ENCODE measurements at places on chromosomes 5 and 9.
A peak's percentile ranks its signal among the peaks of the same experiment; 100 is the strongest.

- DNase-seq = no peak
Observed at GRCh38 chr5:97163360-97163764, 19.7 kb downstream of the RIOK2 start.

GRCh38 chr5:102229685-102230084 lies 66.4 kb downstream of the SLCO4C1 start:
- DNase-seq = no peak

DNA sequence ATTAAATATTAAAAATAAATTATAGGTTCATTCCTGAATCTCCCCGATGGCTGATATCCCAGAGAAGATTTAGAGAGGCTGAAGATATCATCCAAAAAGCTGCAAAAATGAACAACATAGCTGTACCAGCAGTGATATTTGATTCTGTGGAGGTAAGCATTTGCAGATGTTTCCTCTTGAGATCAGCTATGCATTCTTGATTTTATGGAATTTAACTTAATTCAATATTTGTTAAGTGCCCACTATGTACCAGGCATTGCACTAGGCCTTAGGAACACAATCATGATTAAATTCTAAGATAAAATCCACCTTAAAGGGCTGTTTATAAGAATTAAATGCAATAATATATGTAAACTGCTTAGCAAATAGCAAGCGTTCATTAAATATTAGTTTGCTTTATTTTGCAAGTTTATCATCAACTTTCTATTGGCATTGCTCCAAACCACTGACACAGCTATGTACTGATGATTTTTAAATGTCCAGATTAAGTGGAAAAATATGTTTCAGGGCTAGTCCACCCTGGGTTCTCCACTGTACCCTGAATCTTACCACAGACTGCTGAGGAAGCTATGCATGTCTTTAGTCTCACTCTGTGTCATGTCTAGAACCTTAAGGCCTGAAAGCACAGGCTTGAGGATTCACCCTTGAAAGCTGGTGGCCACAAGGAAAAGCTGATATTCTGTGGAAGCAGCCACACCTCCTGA lies 33.2 kb downstream of the SLC22A4 start:
- no peak for DNase-seq

GRCh38 chr9:97501177-97501971 lies at the start of gene TMOD1:
TSS of gene TMOD1 (plus strand) at chr9:97501666. CDS start at chr9:97524189, 22,523 bp downstream.
- no peak for DNase-seq

DNA sequence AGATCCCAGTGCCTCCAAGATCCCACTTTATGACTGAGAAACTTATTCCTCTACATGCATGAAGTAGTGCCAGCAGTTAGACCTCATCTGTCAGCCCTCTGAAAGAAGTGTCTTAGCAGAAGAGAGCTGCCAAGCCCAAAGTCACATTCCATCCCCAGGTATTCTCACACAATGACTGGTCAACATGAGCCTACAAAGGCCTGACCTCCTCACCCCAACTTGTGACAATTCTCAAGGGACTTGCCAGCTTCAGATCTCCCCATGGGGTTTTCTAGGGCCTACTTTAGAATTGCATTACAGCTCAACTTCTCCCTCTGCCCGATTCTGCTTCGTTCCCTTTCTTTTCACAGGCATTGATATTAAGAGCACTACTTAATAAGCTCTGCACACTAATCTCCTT lies 393.8 kb upstream of the SLC30A5 start:
- DNase-seq = no peak

DNA sequence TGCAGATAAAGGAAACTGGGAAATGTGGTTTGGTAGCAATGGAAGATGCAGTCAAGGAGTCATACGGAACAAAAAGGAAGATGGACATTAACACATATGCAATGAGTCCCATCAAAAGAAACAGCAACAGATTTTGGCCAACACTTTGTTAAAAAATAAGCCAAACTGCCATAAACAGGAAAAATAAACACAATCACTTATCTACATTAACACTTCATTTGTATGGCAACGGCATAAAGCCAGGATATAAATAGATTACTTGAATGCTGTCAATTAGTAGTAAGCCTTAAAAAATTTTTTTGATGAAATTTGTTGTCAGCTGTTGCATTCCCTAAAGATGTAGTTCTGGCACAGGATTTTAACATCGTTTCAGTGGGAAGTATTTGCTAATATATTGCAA lies 190.8 kb downstream of the CDH12 start:
- no peak for DNase-seq

GRCh38 chr5:154345255-154345952 lies 100.4 kb upstream of the SAP30L start:
- DNase-seq = no peak

DNA sequence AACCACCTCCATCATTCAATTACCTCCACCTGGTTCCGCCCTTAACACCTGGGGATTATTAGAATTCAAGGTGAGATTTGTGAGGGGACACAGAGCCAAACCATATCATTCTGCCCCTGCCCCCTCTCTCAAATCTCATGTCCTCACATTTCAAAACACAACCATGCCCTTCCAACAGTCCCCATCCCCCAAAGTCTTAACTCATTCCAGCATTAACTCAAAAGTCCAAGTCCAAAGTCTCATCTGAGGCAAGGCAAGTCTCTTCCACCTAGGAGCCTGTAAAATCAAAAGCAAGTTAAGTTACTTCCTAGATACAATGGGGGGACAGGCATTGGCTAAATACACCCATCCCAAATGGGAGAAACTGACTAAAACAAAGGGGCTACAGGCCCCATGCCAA lies 18.8 kb downstream of the PSIP1 start:
- DNase-seq = no peak

GRCh38 chr5:51159606-51160005 lies 223.6 kb upstream of the ISL1 start:
- DNase-seq = no peak

DNA sequence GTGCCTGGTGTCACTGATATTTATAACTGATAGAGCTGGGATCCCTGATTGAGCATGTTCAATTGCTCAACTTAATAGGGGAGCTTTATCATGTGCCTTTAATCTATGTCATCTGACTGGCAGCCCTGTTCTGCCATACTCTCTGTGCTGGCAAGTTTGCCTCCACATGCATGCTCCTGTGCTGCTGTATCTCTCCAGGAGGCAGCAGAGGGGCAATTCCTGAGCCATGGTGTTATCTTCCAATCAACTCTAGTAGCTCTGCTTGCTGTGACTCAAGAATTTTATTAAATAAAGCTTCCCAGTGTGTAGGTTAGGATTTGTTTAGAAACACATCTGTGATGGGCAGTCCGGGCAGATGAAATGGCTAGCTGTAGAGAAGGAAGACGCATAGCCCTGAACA lies 642.0 kb downstream of the KIF4B start:
- DNase-seq = no peak

GRCh38 chr5:62315376-62316175 lies 9.6 kb downstream of the KIF2A start:
- DNase-seq = no peak

DNA sequence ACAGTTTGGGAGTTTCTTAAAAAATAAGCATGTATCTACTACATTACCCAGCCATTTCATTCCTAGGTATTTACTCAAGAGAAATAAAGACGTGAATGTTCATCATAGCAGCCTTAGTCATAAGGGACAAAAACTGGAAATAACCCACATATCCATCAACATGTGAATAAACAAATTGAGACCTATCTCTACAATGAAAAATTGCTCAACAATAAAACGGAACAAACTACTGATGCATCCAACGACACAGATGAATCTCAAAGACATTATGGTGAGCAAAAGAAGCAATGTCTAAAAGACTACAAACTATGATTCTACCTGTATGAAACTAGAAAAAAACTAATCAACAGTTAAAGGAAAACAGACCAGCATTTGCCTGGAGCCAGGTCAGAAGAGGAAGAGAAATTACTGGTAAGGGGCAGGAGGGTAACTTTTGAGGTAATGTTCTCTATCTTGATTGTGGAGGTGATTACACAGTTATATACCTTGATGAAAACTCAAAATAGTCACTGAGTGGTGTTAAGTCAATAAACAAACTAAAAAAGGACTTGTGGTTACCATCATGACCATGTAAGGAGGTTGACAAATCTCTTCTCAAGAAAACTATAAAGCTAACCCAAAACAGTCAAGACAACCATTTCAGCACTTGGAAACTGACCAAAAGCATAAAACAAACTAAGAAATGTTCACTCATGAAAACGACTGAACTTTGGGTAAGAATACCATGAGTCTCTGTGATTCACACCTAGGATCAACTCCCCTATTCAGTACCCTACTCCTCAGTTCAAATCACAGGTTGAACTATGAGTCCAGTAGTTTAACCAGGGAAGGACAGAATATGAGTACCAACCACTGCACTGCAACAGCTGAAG lies 10.4 kb downstream of the UIMC1 start:
- DNase-seq = no peak

GRCh38 chr5:136164226-136164625 lies 28.7 kb downstream of the SMIM32 start:
- DNase-seq = no peak

DNA sequence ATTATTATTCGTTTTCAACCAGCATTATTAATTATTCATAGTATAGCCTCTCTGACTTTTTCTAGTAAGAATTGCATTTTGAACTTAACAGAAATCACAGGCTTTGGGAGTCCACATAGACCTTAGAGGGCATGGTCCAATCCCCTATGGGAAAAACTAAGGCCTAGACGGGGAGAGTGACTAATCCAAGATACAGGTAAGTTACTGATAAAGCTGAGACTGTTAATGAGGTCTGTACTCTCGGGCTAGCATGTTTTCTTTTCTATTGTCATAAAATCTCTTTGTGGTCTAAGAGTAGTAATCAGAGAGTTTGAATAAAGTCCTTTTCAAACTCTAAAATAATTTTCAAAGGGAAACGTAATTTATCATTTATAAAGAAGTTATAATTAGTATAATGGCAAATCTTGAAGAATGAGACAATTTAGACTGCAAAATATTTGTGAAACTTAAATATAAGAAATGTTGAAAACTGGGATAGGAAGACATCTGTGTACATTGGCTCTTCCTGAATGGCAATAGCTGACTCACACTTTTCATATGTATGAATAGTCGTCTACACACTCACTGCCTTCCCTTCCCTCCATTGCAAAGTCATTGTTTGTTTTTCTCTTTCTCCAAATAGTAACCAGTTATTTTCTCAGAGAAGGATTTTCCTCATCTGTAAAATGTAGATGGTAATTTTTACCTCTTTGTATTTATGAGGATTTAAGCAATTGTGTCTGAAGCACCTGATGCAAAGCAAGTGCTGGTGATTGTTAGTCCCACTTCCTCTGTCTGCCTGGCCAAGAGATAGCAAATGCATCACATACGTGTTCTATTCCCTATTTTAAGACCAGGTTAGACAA lies 207.9 kb upstream of the CD180 start:
- no peak for DNase-seq

GRCh38 chr9:25461416-25461815 lies 216.8 kb downstream of the TUSC1 start:
- DNase-seq = no peak

GRCh38 chr5:133861161-133861737 lies 107.2 kb downstream of the C5orf15 start:
- DNase-seq = no peak

GRCh38 chr9:125987420-125987819 lies 240.2 kb downstream of the PBX3 start:
- DNase-seq = no peak

GRCh38 chr5:74251141-74252035 lies 389.1 kb downstream of the ENC1 start:
- no peak for DNase-seq

DNA sequence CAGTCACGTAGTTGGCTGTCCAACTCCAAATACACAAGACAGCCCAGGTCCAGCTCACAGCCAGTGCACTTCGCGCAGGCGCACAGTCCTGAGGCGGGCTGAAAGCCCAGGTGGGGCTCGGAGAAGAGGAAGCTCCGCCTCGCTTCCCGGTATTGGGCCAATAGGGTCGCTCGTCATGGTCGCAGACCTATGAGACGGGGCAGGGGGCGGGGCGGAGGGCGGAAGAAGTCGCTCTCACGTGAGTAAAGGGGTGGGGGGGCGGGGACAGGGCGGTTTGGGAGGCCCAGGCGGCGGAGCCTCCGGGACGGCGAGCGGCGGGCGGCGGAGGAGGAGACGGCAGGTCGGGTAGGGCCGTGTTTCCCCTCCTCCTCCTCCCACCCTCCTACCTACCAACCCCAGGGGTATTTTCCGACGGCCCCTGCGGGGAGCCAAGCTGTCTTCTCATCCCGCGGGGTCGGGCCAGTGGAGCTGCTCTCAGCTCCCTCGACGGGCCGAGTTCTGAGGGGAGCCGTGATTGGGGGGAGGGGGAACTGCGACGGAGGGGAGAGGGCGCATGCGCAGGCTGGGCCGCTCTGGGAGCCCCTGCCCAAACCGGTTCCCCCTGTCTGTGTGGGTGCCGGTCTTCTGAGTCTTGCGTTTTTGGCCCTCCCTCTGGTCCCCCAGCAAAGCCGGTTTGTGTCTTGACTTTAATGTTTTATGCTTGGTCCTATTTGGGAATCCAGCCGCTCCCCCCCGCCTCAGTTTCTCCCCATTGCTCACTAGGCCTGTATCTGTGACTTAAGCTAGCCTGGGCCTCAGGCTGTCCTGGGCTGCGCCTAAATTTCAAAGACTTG lies at the start of gene RABGAP1:
TSS of gene RABGAP1 (plus strand) at position 272 of the 833 bp plus-strand sequence. CDS start 16,040 bp downstream, outside the sequence.
- DNase-seq = peak; percentile 98

- no peak for DNase-seq
Observed at GRCh38 chr5:124962735-124963134, 216.3 kb upstream of the ZNF608 start.

- no peak for DNase-seq
Observed at GRCh38 chr5:95050708-95051107, 234.2 kb downstream of the MCTP1 start.

DNA sequence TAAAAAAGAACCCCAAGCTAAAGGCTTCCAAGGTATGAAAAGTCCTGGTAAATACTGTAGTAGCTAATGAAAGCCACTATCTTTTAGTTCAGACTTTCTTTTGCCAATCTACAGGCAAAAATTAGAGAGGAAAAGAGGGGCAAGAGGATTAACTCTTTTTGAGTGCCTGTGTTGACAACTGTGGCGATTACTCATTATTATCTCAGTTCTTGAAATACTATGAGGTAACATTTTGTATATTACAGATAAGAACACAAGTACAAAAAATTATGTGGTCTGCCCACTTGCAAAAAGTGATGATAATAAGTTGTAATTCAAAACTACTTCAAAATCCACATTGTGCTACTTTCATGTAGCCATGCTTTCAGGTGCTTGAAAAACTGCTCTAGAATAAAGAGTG lies 144.0 kb downstream of the DTWD2 start:
- no peak for DNase-seq

GRCh38 chr9:87970602-87971001 lies 3.7 kb downstream of the CDK20 start:
- DNase-seq = no peak

DNA sequence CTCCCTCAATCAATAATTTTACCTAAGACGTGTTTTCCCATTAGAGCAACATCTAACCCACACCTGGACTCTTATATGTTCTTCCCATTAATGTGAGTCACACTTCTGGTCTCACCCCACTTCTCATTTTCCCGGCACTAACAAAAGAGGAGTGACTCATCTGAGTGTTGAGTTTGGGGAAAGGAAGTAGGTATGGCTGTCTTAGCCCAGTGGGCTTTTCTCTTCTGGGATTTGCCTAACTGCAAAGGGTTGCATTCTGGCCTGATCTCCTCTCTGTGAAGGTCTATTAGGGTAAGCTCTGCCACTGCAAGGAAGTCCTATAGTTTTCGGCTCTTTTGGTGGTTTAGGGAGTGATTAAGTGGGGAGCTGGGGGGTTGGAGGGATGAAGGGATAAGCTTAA lies 195.6 kb downstream of the KIAA0825 start:
- DNase-seq = no peak
